NCI-H774 (cell line): ENCODE measurements at places on chromosomes 16 and 17.
A peak's percentile ranks its signal among the peaks of the same experiment; 100 is the strongest.

DNA sequence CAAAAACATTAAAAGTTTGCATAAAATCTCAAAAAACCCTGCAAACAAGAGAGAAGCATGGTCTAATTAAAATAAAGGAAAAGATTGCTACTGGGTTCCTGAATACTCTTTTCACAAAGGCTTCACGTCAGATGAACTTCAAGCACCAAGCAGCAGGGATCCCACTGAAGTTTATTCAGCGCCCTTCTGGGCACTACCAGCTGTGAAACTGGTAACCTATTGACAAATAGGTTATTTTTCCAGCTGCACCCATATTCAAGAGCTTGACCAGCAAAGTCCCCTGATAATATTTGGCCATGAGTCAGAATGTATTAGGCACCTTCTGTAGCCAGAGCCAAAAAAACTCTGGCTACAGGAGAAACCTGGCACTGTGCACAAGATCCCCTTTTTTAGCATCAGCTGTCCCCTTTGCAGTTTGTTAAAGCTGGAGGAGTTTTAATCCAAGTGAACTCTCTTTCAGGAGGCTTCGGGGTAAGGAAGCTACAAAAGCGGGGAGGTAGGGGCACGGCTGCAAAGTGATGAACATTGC lies 60.3 kb downstream of the GRIN2A start:
- no peak for DNase-seq

DNA sequence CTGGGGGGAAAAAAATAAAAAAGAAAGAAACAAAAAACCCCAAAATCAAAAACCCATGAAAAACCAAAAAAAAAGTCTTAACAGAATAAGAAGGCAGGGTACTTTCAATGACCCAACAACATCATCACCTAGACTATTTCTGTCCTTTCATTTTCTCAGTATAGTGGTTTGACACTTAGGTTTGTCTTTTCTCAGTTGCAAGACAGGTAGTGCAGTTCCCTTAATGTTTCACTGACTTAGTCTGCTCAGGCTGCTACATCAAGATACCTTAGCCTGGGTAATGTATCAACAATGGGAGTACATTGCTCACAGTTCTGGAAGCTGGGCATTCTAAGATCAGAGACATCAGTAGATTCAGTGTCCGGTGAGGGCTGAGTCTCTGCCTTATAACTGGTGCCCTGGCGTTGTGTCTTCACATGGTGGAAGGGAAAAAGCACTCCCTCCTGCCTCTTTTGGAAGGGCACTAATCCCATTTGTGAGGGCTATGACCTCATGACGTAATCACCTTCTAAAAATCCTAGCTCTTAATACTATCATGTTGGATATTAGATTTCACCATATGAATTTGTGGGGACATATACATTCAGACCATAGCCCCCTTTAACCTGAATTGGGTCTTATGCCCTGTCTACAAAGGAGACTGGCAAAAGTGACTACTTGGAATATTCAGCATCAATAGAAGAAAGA lies 362.3 kb upstream of the RBFOX1 start:
- DNase-seq = no peak

- peak; percentile 94 for DNase-seq
Measured at GRCh38 chr16:4260360-4260759, 12.5 kb downstream of the TFAP4 start.

GRCh38 chr16:15672514-15673167 lies 22.6 kb downstream of the NDE1 start:
- DNase-seq = peak; percentile 83

DNA sequence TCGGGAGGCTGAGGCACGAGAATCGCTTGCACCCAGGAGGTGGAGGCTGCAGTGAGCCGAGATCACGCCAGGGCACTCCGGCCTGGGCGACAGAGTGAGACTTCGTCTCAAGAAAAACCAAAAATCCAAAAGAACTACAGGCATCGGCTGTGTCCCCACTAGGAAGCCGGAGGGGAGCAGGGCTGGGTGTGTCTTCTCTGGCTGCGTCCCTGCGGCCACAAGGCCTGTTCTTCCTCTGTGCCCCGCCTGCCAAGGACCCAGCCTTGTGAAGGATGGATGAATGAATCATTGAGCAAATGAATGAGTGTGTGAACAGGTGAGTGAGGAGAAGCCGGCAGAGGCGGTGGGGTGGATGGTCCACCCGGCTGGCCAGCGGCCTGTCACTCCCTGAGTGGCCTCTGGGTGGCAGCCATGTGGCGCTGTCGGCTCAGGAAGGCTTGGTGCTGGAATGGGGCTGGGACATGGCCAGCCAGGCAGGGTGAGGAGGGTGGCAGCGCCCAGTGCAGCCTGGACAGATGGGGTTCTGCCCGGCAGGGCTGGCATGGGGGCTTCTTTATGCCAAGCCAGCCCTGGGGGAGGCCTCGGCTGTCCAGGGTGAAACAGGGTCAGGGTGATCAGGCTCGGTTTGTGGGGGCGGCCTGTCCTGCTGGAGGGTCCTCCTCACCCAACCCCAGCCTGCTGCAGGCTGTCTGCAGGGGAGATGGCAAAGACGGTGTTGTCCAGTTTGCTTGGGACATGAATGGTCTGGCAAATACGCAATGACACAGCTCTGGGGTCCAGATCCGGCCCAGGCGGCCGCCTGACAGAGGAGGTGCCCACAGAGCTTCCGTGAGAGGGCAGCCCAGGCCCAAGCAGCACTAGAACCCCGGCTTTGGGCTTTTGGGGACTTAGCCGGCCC lies 21.7 kb downstream of the SLC25A10 start:
- peak; percentile 89 for DNase-seq

- DNase-seq = no peak
Measured at GRCh38 chr17:35241520-35241919, 1.4 kb upstream of the SLFN5 start.

DNA sequence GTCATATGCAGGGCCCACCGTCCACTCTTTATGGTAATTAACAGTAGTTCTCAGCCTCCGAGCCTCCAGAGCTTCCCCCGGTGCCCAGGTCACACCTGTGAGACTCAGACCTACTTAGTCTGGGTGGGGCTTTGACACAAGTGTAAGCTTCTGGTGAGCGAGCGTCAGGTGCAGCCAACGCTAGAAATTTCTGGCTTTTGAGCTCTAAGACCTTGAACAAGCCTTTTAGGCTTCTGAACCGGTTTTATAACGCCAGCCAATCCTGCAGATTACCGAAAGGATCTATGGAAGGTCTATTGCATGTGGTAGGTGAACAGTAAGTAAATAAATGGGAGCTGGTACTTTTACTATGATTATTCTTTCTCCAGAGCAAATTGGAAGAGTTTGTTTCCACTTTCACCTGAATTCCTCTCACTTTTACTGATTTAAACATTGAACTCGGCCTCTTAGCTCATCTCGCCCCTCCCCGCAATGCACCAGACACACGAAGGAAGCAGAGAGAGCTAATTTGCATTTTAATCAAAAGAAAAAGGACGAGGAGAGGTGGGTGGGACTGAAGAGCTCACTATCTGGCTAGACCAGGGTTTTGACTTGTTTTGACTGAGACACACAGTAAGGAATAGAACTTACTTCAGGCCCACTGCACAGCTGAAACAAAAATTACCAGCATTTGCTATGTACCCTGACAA lies 47.1 kb downstream of the ABAT start:
- peak; percentile 2 for DNase-seq

DNA sequence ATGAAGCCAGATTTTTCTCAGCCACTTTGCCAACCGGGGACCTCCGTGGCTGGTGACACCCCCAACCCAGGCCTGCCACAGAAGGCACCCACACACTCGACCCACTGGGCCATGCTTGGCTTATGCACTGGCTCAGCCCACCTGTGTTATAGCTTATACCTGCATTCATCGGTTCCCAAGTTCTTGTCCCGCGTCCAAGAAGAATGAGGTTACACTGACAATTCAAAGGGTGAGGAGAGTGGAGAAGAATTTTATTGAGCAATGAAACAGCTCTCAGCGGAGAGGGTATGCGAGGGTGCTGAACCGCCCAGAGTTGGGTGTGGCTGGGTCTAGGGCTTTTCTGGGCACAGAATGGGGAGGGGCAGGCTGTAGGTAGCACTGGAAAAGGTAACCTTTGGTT lies 22.2 kb upstream of the CDH15 start:
- DNase-seq = no peak

DNA sequence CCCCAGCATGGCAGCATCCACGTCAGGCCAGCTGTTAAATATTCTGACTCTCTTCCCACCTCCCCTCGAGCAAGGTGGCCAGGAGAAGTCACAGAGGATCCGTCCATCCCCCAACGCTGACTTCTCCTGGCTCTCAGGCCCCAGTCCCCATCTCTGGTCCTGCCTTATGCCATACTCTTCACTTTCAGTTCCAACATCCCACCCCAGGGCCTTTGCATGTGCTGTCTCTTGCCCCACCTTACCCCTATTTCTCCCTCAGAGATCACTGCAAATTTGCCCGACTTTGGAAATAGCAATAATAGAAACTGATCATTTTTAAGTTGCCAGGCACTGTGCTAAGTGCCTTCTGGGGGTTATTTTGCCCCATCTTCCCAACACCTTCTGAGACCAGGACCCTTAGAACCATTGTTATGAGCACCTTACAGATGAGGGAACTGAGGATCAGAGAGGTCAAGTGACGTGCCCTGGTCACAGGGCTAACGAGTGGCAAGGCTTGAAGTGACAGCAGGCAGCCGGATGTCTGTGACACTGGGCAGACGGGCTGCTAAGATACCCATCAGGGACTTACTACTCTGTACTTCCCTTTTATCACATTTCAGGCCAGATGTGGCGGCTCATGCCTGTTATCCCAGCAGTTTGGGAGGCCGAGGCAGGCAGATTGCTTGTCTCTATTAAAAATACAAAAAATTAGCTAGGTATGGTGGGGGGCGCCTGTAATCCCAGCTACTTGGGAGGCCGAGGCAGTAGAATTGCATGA lies 17.7 kb downstream of the HID1 start:
- DNase-seq = no peak

DNA sequence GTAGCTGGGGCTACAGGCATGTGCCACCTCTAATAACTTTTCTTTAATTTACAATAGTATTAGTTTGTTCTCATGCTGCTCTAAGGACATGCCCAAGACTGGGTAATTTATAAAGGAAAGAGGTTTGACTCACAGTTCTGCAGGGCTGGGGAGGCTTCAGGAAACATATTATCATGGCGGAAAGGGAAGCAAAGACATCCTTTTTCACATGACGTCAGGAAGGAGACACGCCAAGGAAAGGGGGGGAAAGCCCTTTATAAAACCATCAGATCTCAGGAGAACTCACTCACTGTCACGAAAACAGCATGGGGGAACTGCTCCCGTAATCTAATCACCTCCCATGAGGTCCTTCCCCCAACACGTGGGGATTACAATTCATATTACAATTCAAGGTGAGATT lies 18.3 kb downstream of the IL4R start:
- DNase-seq = no peak

- no peak for DNase-seq
Measured at GRCh38 chr17:60345233-60345632, 46.7 kb downstream of the USP32 start.

- DNase-seq = peak; percentile 70
Measured at GRCh38 chr17:48756830-48757251, 28.3 kb upstream of the HOXB13 start.

- DNase-seq = no peak
Measured at GRCh38 chr16:79508294-79508693, 92.2 kb downstream of the MAF start.

- no peak for DNase-seq
Measured at GRCh38 chr17:50828508-50829170, 6.7 kb upstream of the WFIKKN2 start.
